Mesenteric fat pad (tissue), 1 donor: ENCODE measurements at places on chromosomes 5 and 9. TPM values are rescaled to one million over a fixed set of nuclear protein-coding genes. Genes with fewer than 3 reads are reported as not detected.

DNA sequence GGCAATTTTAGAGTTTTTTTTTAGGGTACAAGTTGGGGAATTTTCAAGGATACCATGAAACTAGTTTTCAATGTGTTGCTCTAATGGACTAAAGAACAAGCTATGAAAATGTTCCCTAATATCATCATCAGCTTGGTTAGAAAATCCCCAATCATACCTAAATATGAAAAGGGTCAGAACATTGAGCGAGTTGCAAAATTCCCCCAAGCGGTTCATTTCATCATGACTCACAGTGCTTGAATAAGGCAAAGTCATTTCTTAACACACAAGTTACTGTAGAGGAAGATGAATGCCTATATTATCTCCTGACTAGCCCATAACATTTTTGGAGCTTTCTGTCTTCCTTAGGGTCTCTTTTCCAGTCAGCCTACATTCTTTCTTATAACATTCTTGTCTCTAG lies 62.7 kb downstream of the ST8SIA4 start:
- no peak for DNase-seq

DNA sequence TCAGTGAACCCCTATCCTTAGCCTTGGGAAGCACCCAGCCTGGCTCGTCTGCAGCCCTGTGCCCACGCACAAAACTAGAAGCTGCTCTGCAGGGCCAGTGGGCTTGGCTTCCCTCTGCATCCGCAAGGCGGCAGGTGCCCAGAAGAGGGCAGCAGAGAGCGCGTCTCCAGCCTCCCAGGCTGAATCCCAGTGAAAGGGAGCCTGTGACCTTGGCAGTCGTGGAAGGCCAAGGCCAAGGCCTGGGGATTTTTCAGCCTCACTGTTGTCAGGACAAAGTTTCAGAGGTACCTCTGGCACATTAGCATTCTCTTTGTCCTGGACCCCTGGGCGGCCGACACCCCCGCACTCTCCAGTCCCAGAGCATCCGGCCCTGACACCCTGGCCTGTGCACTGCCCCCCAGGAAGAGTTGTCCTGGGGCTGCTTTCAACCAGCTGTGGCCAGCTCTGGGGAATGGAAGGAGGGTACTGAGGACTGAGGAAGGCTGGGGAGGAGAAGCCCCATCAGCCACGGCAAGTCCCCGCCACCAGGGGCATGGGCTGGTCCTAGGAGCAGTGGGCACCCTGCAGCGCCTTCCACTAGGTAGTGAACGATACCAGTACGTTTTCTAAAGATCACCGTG lies 63.6 kb upstream of the IL17B start:
- DNase-seq: no peak

- DNase-seq: peak; percentile 90
These were observed at the start of gene GPR150 for GRCh38 chr5:95620030-95620869. Gene GPR150 (plus strand): TSS chr5:95620087. CDS start chr5:95620276, 189 bp downstream.

DNA sequence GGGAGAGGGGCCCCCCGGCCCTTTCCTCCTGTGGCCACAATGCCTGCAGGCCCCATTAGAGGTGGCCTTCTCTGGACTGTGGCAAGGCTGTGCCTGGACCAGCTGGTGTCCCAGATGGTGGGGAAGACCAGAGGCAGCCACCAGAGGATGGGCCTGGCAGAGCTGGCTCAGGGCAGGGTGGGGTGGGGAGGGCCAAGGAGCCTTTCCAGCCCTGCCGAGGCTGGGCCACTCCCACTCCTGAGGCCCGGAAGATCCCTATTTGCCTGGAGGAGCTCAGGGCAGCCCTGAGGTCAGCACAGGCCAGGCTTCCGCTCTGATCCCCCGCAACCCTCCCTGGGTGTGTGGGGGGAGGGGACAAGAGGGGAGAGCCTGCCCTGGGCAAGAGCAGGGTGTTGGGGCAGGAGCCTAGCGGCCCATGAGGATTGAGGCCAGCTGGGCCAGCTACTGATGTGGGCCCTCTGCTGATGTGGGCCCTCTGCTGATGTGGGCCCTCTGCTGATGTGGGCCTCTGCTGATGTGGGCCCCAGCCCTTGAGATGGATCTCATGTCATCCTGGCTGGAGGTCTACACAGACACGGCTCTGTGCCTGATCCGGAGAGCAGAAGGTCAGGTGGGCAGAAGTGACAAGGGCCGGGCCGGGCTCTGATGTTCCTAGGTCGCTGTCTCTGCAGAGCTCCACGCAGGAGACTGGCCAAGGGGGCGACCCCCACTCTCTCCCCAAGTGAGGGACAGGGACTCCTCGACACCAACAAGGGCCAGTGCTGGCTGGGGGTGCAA lies 6.0 kb downstream of the MRPS2 start:
- no peak for DNase-seq

NMUR2 gene
- total RNA-seq: not detected

ACTBL2 gene
- not detected for total RNA-seq
